ENCODE measurements at places on chromosomes 16 and 17.

DNA sequence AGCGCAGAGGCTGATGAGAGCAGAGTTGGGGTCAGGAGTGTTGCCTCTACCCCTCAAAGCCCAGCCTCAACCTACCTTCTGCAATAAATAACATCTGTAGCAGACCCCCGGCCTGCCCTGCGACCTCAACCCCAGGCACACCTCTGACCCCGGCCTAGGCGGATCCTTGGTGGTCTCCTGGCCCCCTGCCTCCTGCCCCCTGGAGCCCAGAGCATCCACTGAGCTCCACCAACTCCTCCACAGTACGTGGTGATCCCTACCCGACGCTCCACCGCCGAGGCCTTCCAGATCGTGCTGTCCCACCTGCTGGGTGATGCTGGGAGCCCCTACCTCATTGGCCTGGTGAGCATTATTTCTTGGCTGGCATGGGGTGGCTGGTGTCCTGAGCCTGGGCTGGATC, 1.9 kb upstream of the LAT start:
- H3K4me1 ChIP-seq = no peaks in the 10 kb centered on the region
- H3K27me3 ChIP-seq = no peaks in the 10 kb centered on the region
- no peak overlapping the region for H3K27ac ChIP-seq
- no peak for DNase-seq
- H3K4me3 ChIP-seq = no peak overlapping the region
- H3K36me3 ChIP-seq = peaks cover 23% of the 10 kb centered on the region

- H3K27ac ChIP-seq = no peak overlapping the region
- H3K4me3 ChIP-seq = no peak overlapping the region
- peaks cover 3% of the 10 kb centered on the region for H3K4me1 ChIP-seq
- DNase-seq = no peak
- H3K36me3 ChIP-seq = no peaks in the 10 kb centered on the region
- no peaks in the 10 kb centered on the region for H3K27me3 ChIP-seq
Measured at GRCh38 chr17:44788139-44788538, 29.4 kb downstream of the ADAM11 start.

- peak; percentile 43 for DNase-seq
- no peaks in the 10 kb centered on the region for H3K4me1 ChIP-seq
- no peaks in the 10 kb centered on the region for H3K27me3 ChIP-seq
- no peak overlapping the region for H3K4me3 ChIP-seq
- no peaks in the 10 kb centered on the region for H3K36me3 ChIP-seq
- no peak overlapping the region for H3K27ac ChIP-seq
Measured at GRCh38 chr17:82120148-82120547, 22.1 kb upstream of the FASN start.

- H3K27ac ChIP-seq = no peak overlapping the region
- H3K4me1 ChIP-seq = no peaks in the 10 kb centered on the region
- no peaks in the 10 kb centered on the region for H3K27me3 ChIP-seq
Measured at GRCh38 chr17:68542698-68543463, 30.7 kb downstream of the PRKAR1A start.

DNA sequence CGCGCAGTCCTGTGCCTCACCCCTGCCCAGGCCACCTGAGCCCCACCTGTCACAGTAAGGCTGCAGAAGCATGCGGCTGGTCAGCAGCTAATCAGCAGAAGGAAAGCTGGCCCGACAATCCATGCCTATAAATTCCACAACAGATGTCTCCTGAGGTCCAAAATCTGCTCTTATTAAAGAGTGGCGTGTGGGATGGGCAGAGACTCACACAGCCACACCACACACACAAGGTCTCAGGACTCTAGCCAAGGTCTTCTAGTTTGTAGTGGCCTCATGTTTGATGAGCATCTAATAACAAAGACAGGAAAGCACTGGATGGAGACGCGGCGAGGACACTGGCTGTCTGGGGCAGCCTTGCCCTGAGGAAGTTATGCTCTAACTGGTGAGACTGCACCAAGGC, 55.9 kb downstream of the ANKRD11 start:
- H3K4me3 ChIP-seq = no peak overlapping the region
- peaks cover 20% of the 10 kb centered on the region for H3K4me1 ChIP-seq
- no peak overlapping the region for H3K27ac ChIP-seq
- H3K27me3 ChIP-seq = no peaks in the 10 kb centered on the region

- no peak overlapping the region for H3K27ac ChIP-seq
- H3K4me1 ChIP-seq = peaks cover 9% of the 10 kb centered on the region
- no peaks in the 10 kb centered on the region for H3K36me3 ChIP-seq
- H3K27me3 ChIP-seq = no peaks in the 10 kb centered on the region
- no peak overlapping the region for H3K4me3 ChIP-seq
Measured at GRCh38 chr17:31841850-31842194, 17.2 kb downstream of the COPRS start.

Measured in fibroblast of lung (primary cell).